Endothelial cell of umbilical vein (primary cell): ENCODE measurements at places on chromosomes 12 and 14.

GRCh38 chr12:45596366-45596765 lies 133.1 kb upstream of the ARID2 start:
- no peak for DNase-seq

- no peak for DNase-seq
Measured at GRCh38 chr14:39268393-39268792, 34.7 kb downstream of the MIA2 start.

- no peak for DNase-seq
Measured at GRCh38 chr14:74348241-74348734, at the start of gene VRTN. VRTN (plus strand) TSS chr14:74348471; CDS start chr14:74356784, 8,313 bp downstream.

DNA sequence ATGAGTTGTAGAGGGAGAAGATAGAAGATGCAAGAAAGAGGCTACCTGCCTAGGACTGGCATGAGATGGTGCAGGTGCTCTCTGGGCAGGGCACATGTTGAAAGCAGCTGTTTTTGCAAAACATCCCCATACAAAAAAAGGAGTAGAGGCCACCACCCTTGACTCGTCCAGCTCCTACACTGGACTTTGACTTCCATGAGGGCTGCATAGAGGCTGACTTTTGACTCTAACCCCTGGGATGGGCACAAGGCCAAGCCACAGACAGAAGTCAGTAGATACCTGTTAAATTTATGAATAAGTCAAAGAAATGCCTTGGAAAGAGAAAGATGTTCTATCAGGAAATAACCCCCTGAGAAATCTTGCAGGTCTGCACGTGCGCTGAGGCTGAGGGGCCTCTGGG lies 1139.1 kb upstream of the TMEM132C start:
- DNase-seq, result no peak

DNA sequence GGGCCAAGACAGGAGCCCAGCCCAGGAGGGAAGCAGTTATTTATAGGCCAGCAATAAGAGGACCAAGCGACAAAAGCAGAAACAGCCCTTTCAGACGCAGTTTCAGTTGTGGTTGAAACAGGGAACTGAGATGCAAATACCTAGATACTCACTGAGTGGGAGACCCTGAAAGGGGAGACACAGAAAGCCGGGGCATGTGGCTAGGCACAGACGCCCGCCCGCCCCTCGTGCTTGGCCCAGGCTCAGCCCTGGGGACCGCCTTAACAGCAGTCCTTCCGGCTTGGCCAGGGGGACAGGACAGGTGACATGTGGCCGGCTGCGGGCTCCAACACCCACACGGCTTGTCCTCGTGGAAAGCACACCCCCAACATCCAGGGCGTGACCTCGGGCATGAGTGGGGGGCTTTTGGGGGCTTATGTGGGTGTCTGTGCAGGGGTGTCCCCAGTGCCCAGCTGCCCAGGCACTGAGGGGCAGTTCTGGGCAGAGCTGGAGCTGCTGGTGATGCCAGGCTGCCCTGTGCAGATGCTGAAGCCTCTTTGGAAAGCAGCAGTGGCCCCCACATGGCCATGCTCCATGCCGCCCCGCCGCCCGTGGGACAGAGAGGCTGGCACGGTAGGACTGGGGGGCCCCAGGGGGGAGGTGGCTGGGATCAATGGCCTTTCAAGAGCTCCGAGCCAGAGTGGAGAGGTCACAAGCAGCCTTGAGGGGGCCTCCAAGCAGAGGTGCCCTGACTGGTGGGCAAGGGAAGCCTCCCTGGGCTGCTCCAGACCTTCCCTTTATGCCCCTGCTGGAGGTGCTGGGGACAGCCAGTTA lies 2.1 kb downstream of the PLD4 start:
- DNase-seq, result no peak

GRCh38 chr14:99166506-99166905 lies 105.5 kb downstream of the BCL11B start:
- no peak for DNase-seq

- DNase-seq, result no peak
Measured at GRCh38 chr12:80257920-80258319, 158.6 kb downstream of the OTOGL start.

- no peak for DNase-seq
Measured at GRCh38 chr12:102970780-102971179, 13.3 kb downstream of the ASCL1 start.

DNA sequence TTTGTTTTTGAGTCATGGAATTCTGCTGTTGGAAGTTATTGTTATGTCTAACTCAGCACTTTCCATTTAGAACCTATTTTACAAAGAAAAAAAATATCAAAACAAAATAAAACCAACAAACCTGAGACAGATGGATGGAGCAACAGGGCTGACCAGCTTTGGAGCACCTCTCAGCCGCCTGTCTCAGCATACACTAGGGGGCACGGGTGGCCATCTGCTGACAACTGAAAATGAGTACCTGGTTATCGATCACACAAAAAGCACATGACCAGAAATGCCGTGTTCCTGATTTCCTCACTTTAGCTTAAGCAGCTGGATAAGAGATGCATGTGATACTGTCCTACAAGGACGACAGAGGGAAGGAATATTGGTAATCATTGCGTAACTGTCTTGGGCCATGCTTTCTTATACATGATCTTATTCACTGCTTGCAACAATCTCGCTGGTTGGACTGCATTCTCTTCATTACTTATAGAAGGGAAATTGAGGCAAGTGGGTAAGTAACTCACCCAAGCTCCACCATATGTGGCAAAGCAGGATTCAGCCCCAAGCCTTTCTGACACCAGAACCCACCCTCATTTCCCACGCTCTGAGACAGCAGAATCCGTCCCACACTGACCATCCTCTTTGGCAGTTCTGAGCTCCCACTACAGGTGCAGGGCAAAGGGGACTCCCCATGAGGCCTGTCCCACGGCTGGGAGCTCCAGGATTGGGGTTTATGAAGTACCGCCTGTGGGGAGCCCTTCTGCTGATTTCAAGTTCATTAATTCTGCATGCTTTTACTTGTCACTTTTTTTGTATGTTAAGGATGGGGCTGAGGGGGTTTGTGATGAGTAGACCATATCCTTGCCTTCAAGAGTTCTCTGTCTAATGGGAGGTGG lies 43.5 kb downstream of the C14orf132 start:
- DNase-seq, result no peak

- no peak for DNase-seq
Measured at GRCh38 chr12:67765776-67766766, 117.5 kb downstream of the DYRK2 start.

DNA sequence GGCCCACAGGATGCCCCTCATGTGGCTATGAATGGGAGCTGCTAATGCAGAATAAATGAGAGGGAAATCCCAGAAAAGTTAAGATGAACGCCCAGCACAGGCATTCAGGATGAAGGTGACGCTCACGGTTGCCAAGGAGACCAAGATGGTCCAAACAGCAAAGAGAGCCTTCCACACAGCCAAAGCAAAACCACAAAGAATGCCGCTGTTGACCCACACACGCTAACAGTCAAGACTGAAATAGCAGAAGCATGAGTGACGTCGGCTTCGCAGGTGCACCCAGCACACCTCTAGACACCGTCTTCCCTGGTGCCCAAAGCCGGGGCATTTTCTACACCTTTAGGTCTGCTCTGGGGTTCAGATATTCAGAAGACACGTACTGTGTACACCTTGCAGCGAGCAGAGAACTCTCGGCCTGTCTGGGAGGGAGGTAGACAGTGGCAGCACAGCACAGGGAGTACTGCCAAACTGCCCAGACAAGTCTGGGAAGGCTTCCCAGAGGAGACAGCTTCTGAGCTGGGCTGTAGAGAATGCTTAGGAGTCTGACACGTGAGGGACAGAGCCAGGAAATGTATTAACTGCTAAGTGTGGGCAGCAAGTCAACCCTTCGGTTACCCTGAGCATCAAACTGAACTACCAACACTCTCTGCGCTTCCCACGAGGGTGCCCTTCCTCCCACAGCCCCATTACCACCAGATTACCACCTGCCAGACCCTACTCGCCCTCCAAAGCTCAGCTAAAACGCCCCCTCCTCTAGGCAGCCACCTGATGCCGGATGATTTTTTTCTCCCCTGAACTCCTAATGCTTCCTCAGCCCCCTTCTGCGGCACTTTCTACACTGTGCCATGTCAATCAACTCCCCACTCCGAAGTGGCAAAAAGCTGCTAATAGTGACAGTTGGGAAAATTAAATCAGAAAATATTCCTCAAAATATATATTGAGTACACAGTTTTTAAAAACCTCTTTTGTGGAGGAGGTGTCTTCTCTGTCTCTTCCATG lies 50.1 kb downstream of the CCDC88C start:
- peak; percentile 40 for DNase-seq

- no peak for DNase-seq
Measured at GRCh38 chr12:78712834-78713481, 151.6 kb upstream of the SYT1 start.

GRCh38 chr12:49868952-49869815 lies 26.3 kb upstream of the BCDIN3D start:
- DNase-seq, result peak; percentile 100

DNA sequence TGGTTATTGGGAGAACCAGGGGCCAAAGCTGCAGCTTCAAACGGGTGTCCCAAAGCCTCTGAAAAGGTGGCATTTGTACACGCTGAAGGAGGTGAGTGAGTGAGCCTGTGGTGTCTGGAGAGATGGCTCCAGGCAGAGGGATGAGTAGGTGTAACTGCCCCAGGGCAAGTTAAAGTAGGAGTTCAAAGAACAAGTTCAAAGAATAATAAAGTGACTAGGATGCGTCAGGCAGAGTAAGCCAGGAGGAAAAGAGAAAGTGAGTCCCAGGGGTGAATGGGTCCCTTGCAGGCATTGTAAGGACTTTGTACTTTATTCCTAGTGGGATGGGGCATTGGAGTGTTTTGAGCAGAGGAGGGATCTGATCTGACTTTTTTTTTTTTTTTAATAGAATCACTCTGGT lies 201.4 kb upstream of the PWP1 start:
- no peak for DNase-seq

DNA sequence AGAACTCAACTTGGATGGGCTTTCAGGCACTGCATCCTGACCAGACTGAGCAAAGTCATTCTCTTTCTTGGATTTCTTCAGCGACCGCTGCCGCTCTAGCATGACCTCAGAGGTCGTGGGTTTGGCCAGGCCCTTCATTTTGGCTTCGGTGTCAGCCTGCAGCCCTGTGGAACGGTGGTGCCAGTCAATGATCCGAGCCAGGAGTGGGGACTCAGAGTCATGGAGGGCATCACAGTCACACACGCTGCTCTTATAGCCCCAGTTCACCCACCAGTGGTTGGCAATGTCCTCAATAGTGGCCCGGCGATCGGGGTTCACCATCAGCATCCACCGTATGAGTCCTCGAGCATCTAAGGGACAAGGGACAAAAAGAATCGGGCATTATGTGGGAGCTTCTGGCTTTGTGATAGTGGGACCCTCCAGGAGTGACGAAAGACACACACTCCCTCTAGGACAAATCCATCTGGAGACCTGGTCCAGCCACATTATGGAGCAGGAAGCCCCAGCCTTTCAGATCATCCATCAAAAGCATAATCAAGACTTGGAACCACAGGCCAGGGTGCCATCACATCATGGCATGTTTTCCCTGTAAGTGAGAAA lies 71.0 kb downstream of the NUAK1 start:
- DNase-seq, result no peak

DNA sequence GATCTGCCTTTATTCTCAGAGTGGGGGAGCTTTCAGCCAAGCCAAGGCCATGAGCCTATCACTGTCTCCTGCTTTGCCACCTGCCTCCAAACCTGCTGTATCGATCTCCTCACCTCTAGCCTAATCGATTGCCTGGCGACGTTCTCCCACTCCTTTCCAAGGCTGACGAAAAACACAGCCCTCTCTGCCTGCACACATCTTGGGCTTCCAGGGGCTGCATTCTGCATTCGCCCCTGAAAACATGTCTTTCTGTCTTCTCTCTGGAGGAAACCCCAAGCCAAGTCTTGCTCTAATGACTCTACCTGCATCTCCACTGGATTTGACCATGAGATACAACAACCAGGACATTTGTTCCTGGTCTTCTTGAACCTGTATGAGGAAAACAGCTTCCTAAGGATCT lies 540.7 kb downstream of the BCL11B start:
- DNase-seq, result no peak

DNA sequence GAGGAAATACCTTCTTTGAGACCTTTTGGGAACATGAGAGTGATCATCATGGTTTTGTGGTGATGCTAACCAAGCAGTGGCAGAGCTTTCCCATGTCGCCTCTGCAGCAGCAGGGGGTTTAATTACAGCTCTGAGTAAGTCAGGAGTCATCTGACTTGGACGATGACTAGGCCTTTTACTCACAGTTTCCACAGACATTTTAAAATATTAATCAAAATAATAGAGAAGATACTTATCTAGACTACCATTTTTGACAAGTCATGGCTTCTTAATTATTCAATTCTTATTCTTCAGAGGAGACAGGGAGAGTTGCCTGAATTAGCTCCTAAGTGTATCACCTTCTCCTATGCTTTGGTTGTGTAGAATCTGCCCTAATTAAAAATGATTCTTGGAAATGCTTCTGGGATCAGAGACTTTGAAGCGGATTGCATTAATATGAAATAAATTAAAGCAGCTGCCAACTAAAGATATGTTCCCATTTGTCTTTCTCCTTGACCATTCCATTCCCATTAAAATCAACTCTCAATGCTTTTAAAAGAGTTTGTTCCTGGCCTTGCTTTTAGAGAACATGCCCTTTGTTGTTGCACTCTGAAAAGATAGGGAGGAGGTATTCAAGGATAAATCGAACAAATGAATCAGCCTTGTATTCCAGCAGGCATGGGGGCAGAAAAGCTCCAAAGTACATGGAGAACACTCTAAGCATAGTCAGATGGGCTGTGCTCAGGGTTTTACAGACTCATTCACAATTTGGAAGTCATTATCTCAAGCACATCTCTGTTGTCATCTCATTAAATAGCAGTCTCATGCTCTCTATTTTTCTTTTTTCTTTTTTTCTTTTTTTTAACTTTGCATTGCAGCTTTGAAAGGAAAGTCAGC lies 7.7 kb upstream of the IFNG-AS1 start:
- no peak for DNase-seq

DNA sequence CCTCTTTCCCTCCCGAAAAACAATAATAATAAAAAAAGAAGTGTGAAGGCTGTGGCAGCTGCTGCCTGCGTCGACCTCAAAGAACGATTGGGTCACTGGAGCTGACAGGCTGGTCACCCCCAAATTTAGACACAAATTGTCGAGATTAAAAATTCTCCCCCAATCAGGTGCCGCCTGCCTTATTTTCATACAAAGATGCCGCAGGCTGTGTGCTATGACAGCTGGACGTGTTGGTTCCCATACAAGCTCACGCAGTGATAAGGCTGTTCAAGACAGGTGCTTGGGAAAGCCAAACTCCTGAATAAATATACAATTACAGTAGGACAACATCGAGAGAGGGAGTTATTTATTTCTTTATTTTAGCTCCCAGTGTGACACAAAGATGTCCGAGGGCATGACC lies 1041.8 kb downstream of the VRK1 start:
- no peak for DNase-seq

- peak; percentile 95 for DNase-seq
Measured at GRCh38 chr12:94714378-94715114, 64.2 kb upstream of the TMCC3 start.

- DNase-seq, result peak; percentile 51
Measured at GRCh38 chr14:104299993-104300761, 161.8 kb downstream of the KIF26A start.
